ENCODE measurements at places on chromosomes 6 and 20.

- DNase-seq, result peak; percentile 74
- H3K4me1 ChIP-seq, result peaks cover 46% of the 10 kb centered on the region
- no peaks in the 10 kb centered on the region for H3K36me3 ChIP-seq
- H3K4me3 ChIP-seq, result no peak overlapping the region
- H3K27ac ChIP-seq, result no peak overlapping the region
These were observed 13.3 kb upstream of the ITPR3 start for GRCh38 chr6:33607784-33608161.

- no peak for DNase-seq
- no peaks in the 10 kb centered on the region for H3K27me3 ChIP-seq
- no peaks in the 10 kb centered on the region for H3K36me3 ChIP-seq
- H3K4me1 ChIP-seq, result no peaks in the 10 kb centered on the region
- no peak overlapping the region for H3K27ac ChIP-seq
These were observed 13.1 kb upstream of the DCBLD1 start for GRCh38 chr6:117469356-117469755.

- no peak overlapping the region for H3K4me3 ChIP-seq
- H3K27me3 ChIP-seq, result peaks cover 23% of the 10 kb centered on the region
- no peaks in the 10 kb centered on the region for H3K36me3 ChIP-seq
These were observed 27.5 kb upstream of the AFDN start for GRCh38 chr6:167799033-167799821.

- H3K36me3 ChIP-seq, result peaks cover 8% of the 10 kb centered on the region
- H3K4me3 ChIP-seq, result no peak overlapping the region
- no peak overlapping the region for H3K27ac ChIP-seq
- DNase-seq, result no peak
- no peaks in the 10 kb centered on the region for H3K4me1 ChIP-seq
- no peaks in the 10 kb centered on the region for H3K27me3 ChIP-seq
These were observed 100.9 kb upstream of the SIM1 start for GRCh38 chr6:100565439-100566104.

DNA sequence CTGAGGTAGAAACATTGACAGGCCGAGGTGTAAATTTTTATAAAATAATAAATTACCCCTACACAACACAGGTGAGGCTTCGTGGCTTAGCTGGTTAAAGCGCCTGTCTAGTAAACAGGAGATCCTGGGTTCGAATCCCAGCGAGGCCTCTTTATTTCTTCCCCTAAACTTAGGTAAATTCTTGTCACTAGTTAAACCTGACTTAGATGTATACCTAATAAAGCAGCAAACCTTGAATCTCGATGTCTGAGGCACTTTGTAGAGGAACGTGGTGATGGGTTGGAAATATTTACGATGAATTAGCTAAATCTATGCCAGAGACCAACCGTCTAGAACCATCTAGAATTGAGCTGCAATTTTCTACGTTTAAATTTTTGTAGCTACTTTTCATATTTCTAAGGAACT is 185.6 kb downstream of the OR2B2 start:
- no peak for DNase-seq
- peaks cover 28% of the 10 kb centered on the region for H3K27me3 ChIP-seq
- H3K27ac ChIP-seq, result no peak overlapping the region
- H3K36me3 ChIP-seq, result no peaks in the 10 kb centered on the region
- H3K4me3 ChIP-seq, result no peak overlapping the region
- H3K4me1 ChIP-seq, result no peaks in the 10 kb centered on the region

DNA sequence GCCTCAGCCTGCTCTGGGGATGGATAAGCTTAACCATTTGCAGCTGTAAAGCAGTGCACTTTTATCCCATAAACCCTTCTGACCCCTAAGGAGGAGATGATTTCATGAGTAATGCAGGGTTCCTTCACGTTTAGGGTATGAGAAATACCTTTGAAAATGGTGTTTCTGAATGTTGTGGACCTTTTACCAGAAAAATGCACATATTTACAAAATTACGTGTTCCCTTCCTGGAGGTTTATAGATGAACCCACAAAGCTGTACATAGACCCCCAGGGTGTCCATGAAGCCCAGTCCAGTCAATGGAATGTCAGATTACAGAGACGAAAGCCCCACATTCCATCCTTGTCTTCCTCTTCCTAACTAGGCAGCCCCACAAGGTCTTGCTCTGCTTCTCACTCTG is 78.6 kb upstream of the INSM1 start:
- no peaks in the 10 kb centered on the region for H3K4me1 ChIP-seq
- no peaks in the 10 kb centered on the region for H3K36me3 ChIP-seq
- no peak overlapping the region for H3K27ac ChIP-seq
- DNase-seq, result no peak
- no peak overlapping the region for H3K4me3 ChIP-seq

Measured in suprapubic skin (tissue), 4 donors.